Calu3 (cell line): ENCODE measurements at places on chromosomes 1 and 21. TPM values are rescaled to one million over a fixed set of nuclear protein-coding genes. Genes with fewer than 3 reads are reported as not detected.

The OLFM3 gene
- total RNA-seq, result not detected in 2 replicates

The PERM1 gene
- total RNA-seq, result not detected in 2 replicates

DNA sequence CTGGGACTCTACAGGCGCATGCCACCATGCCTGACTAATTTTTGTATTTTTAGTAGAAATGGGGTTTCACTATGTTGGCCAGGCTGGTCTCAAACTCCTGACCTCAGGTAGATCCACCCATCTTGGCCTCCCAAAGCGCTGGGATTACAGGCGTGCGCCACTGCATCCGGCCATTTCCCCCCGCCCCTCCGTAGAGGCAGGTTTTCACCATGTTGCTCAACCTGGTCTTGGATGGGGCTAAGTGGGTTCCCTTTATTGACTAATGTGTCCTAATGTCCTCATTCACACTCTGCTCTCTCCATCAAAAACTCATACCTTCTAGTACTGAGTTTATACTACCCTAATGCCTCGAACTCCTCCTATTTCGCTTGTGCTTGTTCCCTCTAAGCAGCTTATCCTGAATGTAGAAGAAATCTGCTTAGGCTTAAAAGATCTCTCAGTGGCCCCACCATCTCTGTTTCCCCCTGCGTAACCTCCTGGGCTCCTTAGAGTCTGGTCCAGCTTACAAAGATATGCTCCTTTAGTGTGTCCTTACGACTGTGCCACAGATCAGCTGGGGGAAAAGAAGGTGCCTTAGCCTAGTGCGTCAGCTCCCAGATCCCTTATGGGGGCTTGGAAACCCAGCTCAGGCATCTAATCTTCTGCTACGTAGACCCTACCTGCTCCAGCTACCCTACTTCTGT is 8.0 kb downstream of the GNAT2 start:
- H3K36me3 ChIP-seq, result no peaks in the 10 kb centered on the region
- no peak overlapping the region for H3K27ac ChIP-seq
- DNase-seq, result no peak
- peaks cover 11% of the 10 kb centered on the region for H3K4me1 ChIP-seq
- no peak overlapping the region for H3K4me3 ChIP-seq

The SPTA1 gene
- 0.49 and 0.66 TPM in 2 replicates for total RNA-seq

DNA sequence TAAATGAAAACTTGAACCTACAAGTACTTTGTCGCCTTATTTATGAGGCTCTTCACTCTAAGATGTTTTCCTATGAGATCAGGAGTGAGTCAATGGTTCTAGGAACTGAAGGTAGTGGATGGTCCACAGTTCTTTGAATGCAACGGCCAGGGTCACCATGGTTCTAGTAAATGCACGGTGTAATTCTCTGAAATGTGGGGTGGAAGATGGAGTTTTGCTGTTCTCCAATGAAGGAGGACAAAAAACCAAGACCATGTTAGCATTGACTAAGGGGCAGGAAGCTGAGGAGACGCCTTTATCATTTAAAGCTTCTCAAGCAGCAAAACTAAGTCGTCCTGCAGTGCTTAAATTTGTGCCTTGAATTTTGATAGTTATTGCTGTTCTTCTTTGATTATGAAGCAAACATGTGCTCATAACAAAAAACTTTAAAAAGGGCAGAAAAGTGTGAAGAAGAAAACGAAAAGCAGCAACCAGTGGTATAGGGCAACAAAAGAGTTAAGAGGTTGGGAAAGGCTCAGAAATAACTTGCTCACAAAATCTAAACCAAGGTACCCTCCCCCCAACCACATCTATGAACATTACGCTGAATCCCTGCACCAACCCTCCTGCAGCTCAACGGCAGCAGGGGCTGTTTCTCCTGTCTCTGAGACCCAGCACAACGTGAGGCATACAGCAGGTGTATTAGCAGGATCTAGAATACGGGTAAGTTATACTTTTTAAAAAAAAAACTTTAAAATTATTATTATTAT is 85.0 kb downstream of the MRPL37 start:
- no peaks in the 10 kb centered on the region for H3K27me3 ChIP-seq
- H3K27ac ChIP-seq, result no peak overlapping the region
- H3K36me3 ChIP-seq, result no peaks in the 10 kb centered on the region
- peaks cover 32% of the 10 kb centered on the region for H3K4me1 ChIP-seq

DNA sequence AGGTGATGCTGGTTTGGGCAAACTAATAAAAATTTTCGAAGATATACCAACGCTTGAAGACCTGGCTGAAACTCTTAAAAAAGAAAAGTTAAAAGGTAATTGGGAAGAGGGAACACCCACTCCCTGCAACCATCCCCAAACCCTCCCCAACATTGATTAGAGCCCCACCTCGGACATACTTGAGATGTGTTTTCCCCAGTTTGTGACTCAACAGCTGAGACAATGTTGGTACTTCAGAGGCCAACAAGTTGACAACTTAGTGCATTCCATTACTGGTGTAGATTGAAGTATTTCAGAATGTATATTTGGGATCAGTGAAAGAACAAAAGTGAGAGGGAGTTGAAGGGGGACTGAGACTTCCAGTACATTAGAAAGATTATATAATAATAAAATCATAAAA is 5.1 kb downstream of the IFI16 start:
- no peaks in the 10 kb centered on the region for H3K27me3 ChIP-seq
- peaks cover 33% of the 10 kb centered on the region for H3K36me3 ChIP-seq
- H3K27ac ChIP-seq, result no peak overlapping the region
- no peak for DNase-seq

The SPRR2B gene
- total RNA-seq, result not detected in 2 replicates

DNA sequence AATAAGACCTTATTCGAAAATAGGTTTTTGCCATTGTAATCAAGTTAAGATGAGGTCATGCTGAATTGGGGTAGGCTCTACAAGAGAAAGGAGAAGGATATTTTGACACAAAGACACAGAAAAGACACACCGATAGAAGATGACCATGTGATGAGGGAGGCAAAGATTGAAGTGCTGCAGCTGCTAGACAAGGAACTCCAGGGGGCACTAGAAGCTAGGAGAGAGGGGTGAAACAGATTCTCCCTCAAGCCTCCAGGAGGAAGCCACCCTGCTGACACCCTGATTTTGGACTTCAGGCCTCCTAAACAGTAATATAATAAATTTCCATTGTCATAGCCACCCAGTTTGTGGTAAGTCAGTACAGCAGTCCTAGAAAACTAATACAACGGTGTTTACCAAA is 506.8 kb upstream of the CAMK1G start:
- no peaks in the 10 kb centered on the region for H3K27me3 ChIP-seq
- H3K4me1 ChIP-seq, result peaks cover 11% of the 10 kb centered on the region
- no peak for DNase-seq
- H3K27ac ChIP-seq, result no peak overlapping the region
- no peak overlapping the region for H3K4me3 ChIP-seq

- H3K36me3 ChIP-seq, result no peaks in the 10 kb centered on the region
- H3K27ac ChIP-seq, result no peak overlapping the region
- H3K27me3 ChIP-seq, result no peaks in the 10 kb centered on the region
- peak; percentile 51 for DNase-seq
- no peak overlapping the region for H3K4me3 ChIP-seq
Observed at GRCh38 chr1:89149229-89149628, 23.3 kb upstream of the GBP2 start.

DNA sequence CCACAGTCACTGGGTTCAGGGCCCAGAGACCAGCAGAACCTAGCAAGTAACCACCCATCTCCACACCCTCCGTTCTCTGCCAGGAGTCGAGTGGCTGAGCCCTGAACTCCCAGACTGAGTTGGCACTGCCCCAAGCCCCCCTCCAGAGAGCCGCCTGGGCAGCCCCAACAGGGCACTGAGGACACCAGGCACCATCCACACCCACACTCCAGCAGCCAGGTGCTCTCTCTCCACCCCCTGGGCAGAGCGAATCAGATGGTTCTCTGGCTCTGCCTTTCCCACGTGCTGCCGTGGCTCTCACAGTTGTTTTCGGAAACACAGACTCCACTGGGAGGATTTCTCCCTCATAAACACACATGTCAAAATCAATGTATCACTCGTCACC is 13.6 kb downstream of the WDR4 start:
- DNase-seq, result no peak
- no peaks in the 10 kb centered on the region for H3K4me1 ChIP-seq
- no peaks in the 10 kb centered on the region for H3K27me3 ChIP-seq

GRCh38 chr1:219422811-219423598 is 189.9 kb downstream of the ZC3H11B start:
- no peak overlapping the region for H3K4me3 ChIP-seq
- H3K27ac ChIP-seq, result no peak overlapping the region
- no peaks in the 10 kb centered on the region for H3K27me3 ChIP-seq
- no peaks in the 10 kb centered on the region for H3K36me3 ChIP-seq
- H3K4me1 ChIP-seq, result peaks cover 20% of the 10 kb centered on the region

The SHCBP1L gene
- total RNA-seq, result not detected in 2 replicates

The MAGI3 gene
- 13.4 and 14.2 TPM in 2 replicates for total RNA-seq

- no peak for DNase-seq
- no peaks in the 10 kb centered on the region for H3K27me3 ChIP-seq
- no peak overlapping the region for H3K27ac ChIP-seq
- no peak overlapping the region for H3K4me3 ChIP-seq
- no peaks in the 10 kb centered on the region for H3K36me3 ChIP-seq
Observed at GRCh38 chr1:194548071-194548470, 1361.7 kb upstream of the B3GALT2 start.

GRCh38 chr1:153513023-153513422 is 22.8 kb downstream of the S100A6 start:
- DNase-seq, result no peak

GRCh38 chr1:175433532-175434282 is 241.1 kb upstream of the KIAA0040 start:
- peaks cover 51% of the 10 kb centered on the region for H3K27me3 ChIP-seq
- H3K36me3 ChIP-seq, result no peaks in the 10 kb centered on the region
- no peaks in the 10 kb centered on the region for H3K4me1 ChIP-seq
- H3K4me3 ChIP-seq, result no peak overlapping the region

- peaks cover 53% of the 10 kb centered on the region for H3K4me1 ChIP-seq
- H3K27me3 ChIP-seq, result no peaks in the 10 kb centered on the region
- H3K36me3 ChIP-seq, result peaks cover 11% of the 10 kb centered on the region
- DNase-seq, result no peak
Observed at GRCh38 chr1:172359491-172359999, 60.9 kb upstream of the C1orf105 start.

- no peak overlapping the region for H3K4me3 ChIP-seq
- no peaks in the 10 kb centered on the region for H3K4me1 ChIP-seq
- H3K27me3 ChIP-seq, result no peaks in the 10 kb centered on the region
- H3K36me3 ChIP-seq, result peaks cover 5% of the 10 kb centered on the region
- H3K27ac ChIP-seq, result no peak overlapping the region
Observed at GRCh38 chr1:151336556-151336955, 9.3 kb upstream of the PI4KB start.

DNA sequence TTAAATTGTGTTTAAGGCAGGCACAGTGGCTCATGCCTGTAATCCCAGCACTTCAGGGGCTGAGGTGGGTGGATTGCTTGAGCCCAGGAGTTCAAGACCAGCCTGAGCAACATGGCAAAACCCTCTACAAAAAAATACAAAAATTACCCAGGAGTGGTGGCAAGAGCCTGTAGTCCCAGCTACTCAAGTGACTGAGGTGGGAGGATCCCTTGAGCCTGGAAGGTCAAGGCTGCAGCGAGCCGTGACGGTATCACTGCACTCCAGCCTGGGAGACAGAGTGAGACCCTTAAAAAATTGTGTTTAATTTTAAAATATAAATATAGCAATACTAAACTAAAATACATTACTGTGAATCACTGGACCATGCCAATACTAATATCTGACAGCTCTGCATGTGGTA is 42.8 kb downstream of the SORT1 start:
- peaks cover 6% of the 10 kb centered on the region for H3K36me3 ChIP-seq
- no peak for DNase-seq
- H3K4me3 ChIP-seq, result no peak overlapping the region
- no peaks in the 10 kb centered on the region for H3K4me1 ChIP-seq
- no peak overlapping the region for H3K27ac ChIP-seq

DNA sequence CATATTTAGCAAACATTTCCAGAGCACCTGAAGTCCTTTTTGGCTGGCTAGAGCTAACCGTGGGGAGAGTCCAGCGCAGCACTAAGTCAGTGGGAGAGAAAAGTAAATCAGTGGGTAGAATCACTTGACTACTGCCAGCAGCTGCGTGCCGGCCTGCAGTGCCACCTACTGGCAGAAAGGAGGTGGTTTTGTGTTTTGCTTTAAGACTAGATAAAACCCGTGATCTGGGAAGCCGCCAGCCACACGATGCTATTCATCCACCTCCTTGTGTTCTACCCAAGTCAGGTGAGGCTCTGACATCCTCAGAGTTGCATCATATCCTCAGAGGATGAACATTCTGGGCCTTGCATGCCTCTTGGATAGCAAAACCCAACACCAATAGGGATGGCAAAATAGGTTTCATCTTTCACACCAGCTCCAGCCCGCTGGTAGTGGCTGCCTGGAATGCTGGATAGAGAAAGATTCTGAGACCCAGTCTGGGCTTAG is 14.1 kb upstream of the HEYL start:
- DNase-seq, result peak; percentile 70
- no peaks in the 10 kb centered on the region for H3K4me1 ChIP-seq
- no peak overlapping the region for H3K27ac ChIP-seq
- peaks cover 58% of the 10 kb centered on the region for H3K27me3 ChIP-seq
- H3K36me3 ChIP-seq, result no peaks in the 10 kb centered on the region
- H3K4me3 ChIP-seq, result no peak overlapping the region

The TMEM82 gene
- total RNA-seq, result not detected in 2 replicates

The ILDR2 gene
- 0.91 and 1.9 TPM in 2 replicates for total RNA-seq

- no peaks in the 10 kb centered on the region for H3K4me1 ChIP-seq
- peak; percentile 53 for DNase-seq
- no peak overlapping the region for H3K27ac ChIP-seq
Observed at GRCh38 chr1:2968471-2968881, 52.8 kb upstream of the ACTRT2 start.

DNA sequence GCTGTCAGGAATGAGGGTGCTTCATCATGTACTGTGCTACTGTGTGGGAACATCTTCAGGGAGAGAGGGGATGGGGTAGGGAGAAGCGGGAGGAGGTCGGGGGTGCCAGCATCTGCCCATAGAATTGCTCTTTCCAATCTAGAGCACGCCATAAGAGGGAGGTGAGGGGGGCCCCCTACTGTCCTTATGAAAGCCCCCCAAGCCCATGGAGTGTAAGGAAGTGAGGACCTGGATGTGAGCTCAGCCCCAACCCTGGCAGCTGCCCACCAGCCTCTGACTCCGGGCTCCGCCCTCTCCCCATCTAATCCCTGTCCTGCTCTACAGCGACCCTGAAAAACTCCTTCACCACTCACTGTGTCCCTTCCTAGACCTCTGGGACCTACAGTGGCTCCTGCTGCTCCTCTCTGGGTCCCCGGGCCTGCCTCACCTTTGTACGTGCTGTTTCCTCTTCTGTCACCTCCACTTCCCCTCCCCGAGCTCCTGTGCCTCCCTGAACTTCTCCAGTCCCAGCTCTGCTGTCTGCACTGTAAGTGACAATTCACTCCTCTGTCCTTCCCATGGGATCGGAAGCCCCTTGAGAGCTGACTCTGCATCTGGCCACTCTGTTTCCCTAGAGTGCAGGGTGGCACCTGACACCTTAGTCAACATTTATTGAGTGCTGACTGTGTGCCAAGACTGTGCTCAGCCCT is 269.4 kb downstream of the PTPRU start:
- no peak overlapping the region for H3K27ac ChIP-seq
- peaks cover 94% of the 10 kb centered on the region for H3K27me3 ChIP-seq
- no peak overlapping the region for H3K4me3 ChIP-seq
- no peaks in the 10 kb centered on the region for H3K36me3 ChIP-seq

- no peak for DNase-seq
- H3K27ac ChIP-seq, result peak overlapping the region; percentile 95
- no peaks in the 10 kb centered on the region for H3K27me3 ChIP-seq
- peak overlapping the region; percentile 75 for H3K4me3 ChIP-seq
- peaks cover 78% of the 10 kb centered on the region for H3K36me3 ChIP-seq
Observed at GRCh38 chr1:150562446-150563339, 13.5 kb downstream of the ADAMTSL4 start.

The TCHHL1 gene
- total RNA-seq, result not detected in 2 replicates
